ENCODE measurements at places on chromosomes 2 and 18.

DNA sequence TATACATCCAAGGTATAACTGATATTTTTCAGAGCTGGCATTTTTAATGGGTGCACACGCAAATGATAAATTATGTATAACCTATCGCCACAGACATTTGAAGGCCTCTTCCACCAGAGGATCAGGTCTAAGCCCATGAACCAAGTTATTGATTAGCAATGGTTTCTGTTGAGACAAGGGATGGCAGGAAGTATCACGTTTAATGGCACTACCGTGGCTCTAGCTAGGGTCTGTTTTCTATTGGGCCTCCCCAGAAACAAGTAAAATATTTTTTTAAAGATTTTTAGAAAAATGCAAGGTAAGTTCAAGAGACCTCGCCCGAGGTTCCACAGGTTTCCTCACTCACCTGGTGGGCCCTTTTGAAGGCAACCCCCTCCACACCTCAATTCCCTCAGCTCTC lies 667 bp downstream of the GFPT1 start:
- DNase-seq = no peak

DNA sequence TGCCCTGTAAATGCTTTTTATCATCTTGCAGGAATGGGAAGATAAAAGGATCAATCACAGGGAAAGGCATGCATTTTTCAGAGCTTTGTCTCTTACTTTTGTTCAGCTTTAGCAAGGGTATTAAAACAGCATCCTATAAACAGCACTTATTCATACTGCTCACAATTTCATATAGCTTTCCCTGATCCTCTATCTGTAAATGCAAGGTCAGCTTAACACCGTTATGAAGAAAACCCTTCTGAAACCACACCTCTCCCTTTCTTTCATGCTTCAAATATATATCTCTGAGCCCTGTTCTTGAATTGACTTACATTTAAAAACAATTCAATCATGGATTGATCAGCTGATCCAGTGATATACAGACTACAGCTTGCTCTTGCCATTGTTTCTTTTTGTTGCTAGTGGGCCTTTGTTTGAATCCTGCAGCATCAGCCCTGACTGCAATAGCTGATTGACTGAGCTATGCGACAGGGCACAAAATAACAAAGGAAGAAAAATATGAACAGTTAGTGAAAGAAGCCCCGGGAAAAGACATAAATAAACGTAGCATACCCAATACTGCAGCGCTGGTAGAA lies 795.5 kb upstream of the CDH2 start:
- no peak for DNase-seq

DNA sequence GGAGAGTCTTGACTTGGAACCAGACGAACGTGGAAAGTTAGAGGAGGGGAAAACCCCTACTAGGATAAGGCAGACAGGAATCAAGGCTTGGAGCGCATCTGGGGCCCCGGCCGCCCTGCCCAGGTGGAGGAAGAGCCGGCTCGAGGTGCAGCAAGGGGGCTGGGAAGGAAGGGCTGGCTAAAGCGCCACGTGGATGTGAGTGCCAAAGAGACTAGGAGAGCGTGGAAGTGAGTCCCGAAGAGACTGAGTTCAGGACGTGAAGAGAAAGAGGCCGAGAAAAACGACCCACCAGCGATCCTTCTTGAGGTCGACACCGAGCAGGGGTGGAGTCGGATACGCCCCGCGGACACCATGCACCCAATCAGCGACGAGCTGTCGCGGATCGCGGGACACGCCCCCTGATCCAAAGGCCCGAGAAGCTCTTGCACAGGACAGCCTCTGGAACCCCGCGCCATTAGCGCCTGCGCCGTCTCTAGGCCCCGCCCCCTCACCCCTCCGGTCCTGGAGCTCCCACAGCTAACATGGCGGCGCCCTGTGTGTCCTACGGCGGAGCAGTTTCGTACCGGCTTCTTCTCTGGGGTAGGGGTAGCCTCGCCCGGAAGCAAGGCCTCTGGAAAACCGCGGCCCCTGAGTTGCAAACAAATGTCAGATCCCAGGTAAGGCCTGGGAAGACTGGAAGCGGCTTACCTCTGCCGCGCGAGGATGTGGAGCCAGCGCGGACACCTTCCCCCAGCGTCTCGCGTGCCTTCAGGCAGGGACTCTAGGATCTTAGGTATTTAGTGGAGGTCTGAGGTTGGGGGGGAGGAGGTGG lies at the start of gene MRPS9:
Gene MRPS9 (plus strand): TSS at position 498 of the 811 bp plus-strand sequence. CDS start 24 bp downstream, at position 522.
- DNase-seq = peak; percentile 96

GRCh38 chr2:102618452-102619413 lies 620 bp upstream of the SLC9A2 start:
- DNase-seq = no peak

GRCh38 chr18:715626-716025 lies 3.2 kb upstream of the ENOSF1 start:
- DNase-seq = no peak

GRCh38 chr2:233023007-233023760 lies 9.3 kb upstream of the NEU2 start:
- no peak for DNase-seq

- DNase-seq = no peak
These were observed 5.1 kb downstream of the SPTBN1 start for GRCh38 chr2:54461261-54461660.

GRCh38 chr2:122136056-122136455 lies 380.6 kb downstream of the TSN start:
- no peak for DNase-seq

DNA sequence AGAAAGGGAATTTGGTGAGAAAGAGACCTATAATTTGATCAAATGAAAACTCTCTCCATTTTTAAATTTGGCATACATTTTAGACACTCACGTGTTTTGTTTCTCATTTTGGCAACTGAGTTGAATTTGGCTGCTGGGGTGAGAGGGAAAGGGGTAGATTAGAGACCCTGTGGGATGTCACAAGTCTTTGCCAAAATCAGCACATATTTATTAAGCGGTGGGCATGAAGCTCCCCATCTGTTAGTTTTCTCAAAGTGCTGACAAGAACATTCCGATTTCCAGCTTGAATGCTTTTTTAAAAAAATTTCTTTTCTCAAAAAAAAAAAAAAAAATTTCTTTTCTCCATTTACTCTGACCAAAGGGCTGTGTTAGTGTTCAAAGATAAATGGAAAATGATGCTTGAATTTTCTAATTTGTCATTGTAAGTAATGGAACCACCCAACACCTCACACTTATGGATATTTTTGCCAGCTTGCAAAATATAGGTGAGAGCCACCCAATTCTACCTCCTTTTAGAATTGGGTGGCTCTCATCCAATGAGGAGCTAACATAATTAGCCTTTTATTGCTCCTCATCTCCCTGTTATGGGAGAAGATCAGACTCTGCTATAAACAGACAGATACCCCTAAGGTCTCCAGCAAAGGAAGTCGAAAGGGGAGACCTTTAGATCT lies 222.9 kb upstream of the FN1 start:
- no peak for DNase-seq

DNA sequence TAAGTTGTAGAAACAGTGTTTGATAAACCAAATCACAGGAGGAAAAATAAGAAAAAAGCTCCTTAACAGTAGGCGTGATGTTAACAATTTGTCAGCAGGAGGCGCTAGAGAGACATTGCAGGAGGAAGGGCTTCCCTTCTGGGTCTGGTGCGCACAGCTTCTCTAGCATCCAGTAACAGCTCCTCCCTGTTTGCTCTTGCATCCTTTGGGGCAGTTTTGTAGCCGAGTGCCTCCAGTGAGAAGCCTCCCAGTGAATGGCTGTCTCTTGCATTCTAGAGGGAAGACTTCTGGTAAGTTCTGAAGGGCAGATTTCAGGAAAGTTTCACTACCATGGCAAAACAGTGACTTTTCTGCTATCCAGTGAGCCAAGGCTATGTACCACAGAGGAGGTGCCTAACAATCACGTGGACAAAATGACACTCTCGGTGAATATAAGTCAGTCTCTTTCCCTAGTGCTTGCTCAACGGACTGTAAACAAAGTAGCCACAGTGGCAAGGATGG lies 9.5 kb upstream of the ZNF396 start:
- DNase-seq = peak; percentile 73

- DNase-seq = no peak
These were observed 7.7 kb upstream of the SERPINE2 start for GRCh38 chr2:224046752-224047151.

DNA sequence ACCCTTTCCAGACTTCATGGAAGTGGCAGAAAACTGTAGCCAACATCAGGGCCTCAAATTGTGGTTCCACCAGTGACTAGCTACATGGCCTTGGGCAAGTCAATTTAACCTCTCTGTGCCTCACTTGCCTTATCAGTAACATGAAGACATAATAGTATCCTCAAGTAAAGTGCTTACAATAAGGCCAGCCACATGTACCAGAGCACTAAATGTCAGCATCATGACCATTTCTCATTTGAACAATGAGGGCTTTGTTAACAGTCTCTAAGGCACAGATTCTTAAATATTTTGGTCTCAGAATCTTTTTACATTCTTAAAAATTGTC lies 5.8 kb upstream of the KCMF1 start:
- no peak for DNase-seq

DNA sequence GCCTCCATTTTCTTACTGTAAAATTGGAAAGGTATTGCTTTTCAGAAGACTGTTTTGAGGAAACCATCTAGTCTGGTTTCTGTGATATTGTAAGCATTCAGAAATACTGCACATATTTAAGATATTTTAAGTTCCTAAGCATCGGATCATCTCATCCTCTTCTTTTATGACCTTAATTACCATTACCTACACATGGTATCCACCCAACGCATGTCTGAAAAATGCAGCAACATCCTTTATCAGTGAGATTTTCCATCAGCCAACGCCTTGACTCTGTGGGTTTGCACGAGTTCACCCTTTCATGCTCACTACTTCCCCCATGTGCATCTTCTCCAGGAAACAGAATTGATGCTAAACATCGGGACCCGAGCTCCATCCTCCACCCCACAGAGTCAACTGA lies 84.3 kb downstream of the COL4A4 start:
- DNase-seq = no peak

DNA sequence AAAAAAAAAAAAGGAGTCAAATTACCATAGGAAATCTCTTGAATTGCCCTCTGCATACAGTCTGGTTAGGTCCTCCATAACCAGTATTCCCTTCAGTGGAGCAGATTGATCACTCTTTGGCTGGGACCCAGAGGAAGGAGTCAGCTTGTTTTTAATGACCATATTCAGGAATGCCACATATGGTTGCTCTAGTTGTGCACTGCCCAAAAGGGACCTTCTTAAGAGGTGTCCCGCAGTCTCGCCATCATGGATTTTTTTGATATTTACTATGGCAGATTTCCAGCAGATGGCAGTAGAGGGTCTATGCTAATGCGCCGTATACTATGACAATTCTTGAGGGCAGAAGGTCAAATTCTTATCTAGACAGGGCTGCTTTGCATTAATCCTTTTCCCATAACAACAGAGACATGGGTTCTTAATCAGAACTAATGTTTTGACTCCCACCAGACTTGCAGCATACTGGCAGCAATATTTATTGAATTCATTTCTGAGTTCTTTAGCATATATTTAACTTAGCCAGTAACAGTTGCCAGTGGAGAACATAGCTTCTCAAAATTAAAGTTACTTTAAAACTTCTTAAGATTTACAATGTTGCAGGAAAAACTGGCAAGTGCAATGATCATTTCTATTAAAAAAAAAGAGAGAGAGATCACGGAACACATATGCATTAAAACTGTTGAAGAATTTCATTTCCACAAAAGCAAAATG lies 31.8 kb upstream of the INPP4A start:
- DNase-seq = peak; percentile 33

DNA sequence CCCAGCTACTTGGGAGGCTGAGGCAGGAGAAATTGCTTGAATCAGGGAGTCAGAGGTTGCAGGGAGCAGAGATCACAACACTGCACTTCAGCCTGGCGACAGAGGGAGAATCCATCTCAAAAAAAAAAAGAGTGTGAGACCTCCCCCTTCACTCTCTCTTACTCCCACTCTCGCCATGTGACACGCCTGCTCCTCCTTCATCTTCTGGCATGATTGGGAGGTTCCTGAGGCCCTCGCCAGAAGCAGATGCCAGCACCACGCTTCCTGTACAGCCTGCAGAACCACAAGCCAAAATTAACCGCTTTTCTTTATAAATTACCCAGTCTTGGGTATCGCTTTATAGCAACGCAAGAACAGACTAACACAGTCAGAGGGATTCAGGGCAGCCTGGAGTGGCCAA lies 66.3 kb upstream of the CREB1 start:
- no peak for DNase-seq

DNA sequence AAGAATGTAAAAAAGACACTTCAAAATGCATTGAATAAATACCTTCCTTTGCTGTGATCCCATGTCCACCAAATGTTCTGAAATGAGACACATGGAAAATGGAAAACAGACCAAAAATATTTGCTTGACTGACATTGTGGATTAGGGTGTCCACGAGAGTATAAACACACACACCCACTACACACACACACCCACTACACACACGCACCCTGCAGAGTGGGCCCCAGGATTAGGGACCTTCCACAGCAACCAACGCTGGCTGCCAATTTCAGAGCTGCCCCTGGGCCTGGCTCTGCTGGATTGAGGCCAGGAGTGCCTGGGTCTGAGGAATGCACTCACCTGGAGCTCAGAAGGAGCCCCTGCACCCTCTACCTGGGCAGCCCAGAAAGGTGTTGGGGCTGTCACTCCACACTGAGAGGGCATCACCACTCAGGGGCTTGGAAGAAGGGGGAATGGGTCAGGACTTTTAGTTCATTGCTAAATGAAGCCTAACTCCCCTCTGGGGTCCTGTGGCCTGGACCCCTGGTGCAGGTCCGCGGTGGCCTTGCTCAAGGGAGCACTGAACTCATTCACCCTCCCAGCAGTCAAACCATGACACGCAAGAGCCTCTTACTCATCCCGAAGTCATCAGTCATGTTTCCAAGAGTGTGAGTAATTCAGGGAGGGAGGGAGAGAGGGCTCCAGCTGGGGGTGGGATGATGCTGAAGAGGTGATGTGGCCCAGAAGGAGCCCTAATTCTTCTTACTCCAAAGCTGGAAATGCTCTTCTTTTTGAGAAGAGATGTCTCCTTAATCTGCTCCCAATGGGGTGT lies 50.2 kb upstream of the PLB1 start:
- DNase-seq = no peak

DNA sequence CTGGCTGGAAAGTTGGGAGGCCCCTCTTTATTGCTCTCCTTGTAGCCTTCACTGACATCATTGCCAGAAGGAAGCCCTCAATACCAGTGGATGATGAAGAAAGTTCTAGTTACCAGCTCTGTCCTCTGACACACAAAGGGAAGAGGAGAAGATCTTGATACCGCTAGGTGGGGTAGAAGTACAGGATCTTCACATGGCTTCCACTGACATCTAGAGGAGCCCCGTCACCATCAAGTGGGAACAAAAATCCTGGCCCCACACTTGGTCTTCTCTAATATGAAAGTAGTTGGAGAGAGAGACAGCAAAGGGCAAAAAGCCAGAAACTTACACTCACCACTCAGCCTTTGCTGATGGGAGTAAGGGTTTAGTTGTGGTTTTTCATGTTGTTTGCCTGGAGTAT lies 12.4 kb downstream of the XIRP2 start:
- no peak for DNase-seq

- DNase-seq = no peak
These were observed 245.1 kb downstream of the LDLRAD4 start for GRCh38 chr18:13463526-13464210.
